ENCODE measurements at places on chromosomes 7 and 10.
A peak's percentile ranks its signal among the peaks of the same experiment; 100 is the strongest.

DNA sequence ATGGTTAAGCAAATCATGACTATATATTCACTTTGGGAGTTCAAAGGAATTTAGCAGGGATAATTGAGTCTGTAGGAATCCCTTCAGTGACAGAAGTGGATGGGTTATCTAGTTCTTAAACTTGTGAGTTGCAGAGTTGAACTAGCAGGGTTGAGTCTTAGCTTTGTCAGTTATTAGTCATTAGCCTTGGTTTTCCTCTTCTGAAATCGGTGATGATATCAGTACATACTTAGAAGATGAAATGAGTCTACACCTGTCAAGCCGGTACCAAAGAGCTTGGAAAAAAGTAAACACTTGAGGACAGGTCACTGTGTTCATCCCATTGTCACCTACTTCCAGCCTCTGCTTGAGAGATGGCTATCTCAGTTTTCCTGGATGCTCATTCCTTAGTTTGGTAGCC is 73.5 kb downstream of the BUB3 start:
- no peak for DNase-seq

- DNase-seq: peak; percentile 73
Measured at GRCh38 chr10:89074120-89074519, 83.5 kb downstream of the FAS start.

GRCh38 chr10:80437227-80437626 is 16.9 kb upstream of the TSPAN14 start:
- no peak for DNase-seq

- no peak for DNase-seq
Measured at GRCh38 chr7:12968836-12969422, 281.5 kb downstream of the ARL4A start.

DNA sequence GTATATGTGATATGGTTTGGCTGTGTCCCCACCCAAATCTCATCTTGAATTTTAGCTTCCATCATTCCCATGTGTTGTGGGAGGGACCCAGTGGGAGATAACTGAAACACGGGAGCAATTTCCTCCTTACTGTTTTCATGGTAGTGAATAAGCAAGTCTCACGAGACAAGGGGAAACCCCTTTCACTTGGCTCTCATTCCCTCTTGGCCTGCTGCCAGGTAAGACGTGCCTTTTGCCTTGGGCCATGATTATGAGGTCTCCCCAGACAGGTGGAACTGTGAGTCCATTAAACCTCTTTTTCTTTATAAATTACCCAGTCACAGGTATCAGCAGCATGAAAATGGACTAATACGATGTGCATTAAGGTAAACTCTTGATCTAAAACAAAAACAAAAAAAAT is 357.1 kb upstream of the AOAH start:
- no peak for DNase-seq

- DNase-seq: no peak
Measured at GRCh38 chr7:38819463-38819862, 89.5 kb downstream of the VPS41 start.

Data from astrocyte of the cerebellum (primary cell).